ENCODE measurements at places on chromosomes 1 and 21. TPM values are rescaled to one million over a fixed set of nuclear protein-coding genes. Genes with fewer than 3 reads are reported as not detected.

HYI gene
- total RNA-seq = 12.9 TPM

HMCN1 gene
- total RNA-seq = 0.27 TPM

CHODL gene
- total RNA-seq = not detected

UFC1 gene
- total RNA-seq = 88.4 TPM

GPR37L1 gene
- total RNA-seq = 0.14 TPM

OR2L8 gene
- not detected for total RNA-seq

AMY1C gene
- total RNA-seq = not detected

KRTAP19-8 gene
- not detected for total RNA-seq

SRGAP2C gene
- total RNA-seq = 7.2 TPM

MFSD2A gene
- total RNA-seq = 4.1 TPM

HAPLN2 gene
- total RNA-seq = 0.14 TPM

DISP3 gene
- total RNA-seq = 0.15 TPM

BTBD8 gene
- 0.55 TPM for total RNA-seq

CD52 gene
- total RNA-seq = not detected

SLC45A1 gene
- 3.0 TPM for total RNA-seq

UBIAD1 gene
- total RNA-seq = 16.3 TPM

RXFP4 gene
- not detected for total RNA-seq

ITSN1 gene
- 18.7 TPM for total RNA-seq

DRAXIN gene
- 0.08 TPM for total RNA-seq

CLK2 gene
- total RNA-seq = 28.2 TPM

KIF17 gene
- total RNA-seq = 1.2 TPM

DISC1 gene
- total RNA-seq = 0.21 TPM

CAPN8 gene
- total RNA-seq = 0.23 TPM

SYPL2 gene
- 0.13 TPM for total RNA-seq

CFHR5 gene
- not detected for total RNA-seq

OXCT2 gene
- total RNA-seq = 0.60 TPM

TDRD10 gene
- not detected for total RNA-seq

PALMD gene
- 0.43 TPM for total RNA-seq

S100A1 gene
- total RNA-seq = 0.84 TPM

WNT9A gene
- total RNA-seq = 8.2 TPM

PTGFRN gene
- total RNA-seq = 15.5 TPM

OPRD1 gene
- 0.14 TPM for total RNA-seq

CTTNBP2NL gene
- total RNA-seq = 7.7 TPM

KAZN gene
- 3.9 TPM for total RNA-seq

PLA2G2C gene
- total RNA-seq = not detected

UBXN10 gene
- not detected for total RNA-seq

SH2D1B gene
- total RNA-seq = 0.12 TPM

TRAF3IP3 gene
- not detected for total RNA-seq

TNNT2 gene
- total RNA-seq = not detected

E2F2 gene
- 2.9 TPM for total RNA-seq

ADSS2 gene
- total RNA-seq = 27.7 TPM

GBP4 gene
- not detected for total RNA-seq

MROH7 gene
- not detected for total RNA-seq

HPCAL4 gene
- 0.28 TPM for total RNA-seq

All from A549 treated with RU486 at 1 μM for 4 hours (cell line).